AG20443 (cell line): ENCODE measurements at places on chromosomes 16 and 17.
A peak's percentile ranks its signal among the peaks of the same experiment; 100 is the strongest.

- DNase-seq: peak; percentile 87
Observed at GRCh38 chr17:82217530-82218204, 5.0 kb upstream of the CCDC57 start.

DNA sequence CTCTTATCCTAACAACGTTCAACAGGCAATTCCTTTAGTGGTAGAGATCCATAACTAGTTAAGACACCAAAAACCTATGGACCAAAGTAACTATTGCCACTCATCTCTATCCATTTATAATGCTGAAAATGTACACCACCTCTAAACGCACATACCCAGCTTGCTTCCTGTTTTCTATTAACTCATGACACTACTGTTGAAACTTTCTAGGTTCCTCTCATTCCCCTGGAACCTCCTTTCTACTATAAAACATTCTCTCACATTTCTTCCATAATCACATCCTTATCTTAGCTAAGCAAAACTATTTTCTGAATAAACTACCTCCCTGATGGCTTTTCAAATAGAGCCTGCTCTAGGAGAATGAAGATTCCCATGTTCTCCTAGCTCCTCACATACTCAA lies 42.9 kb upstream of the KSR1 start:
- no peak for DNase-seq

GRCh38 chr17:61349350-61349749 lies 50.3 kb upstream of the TBX2 start:
- DNase-seq: no peak

- peak; percentile 19 for DNase-seq
Observed at GRCh38 chr16:69324013-69324531, 6.3 kb downstream of the PDF start.
